Aorta (tissue), 5 donors: ENCODE measurements at places on chromosomes 5 and 9. TPM values are rescaled to one million over a fixed set of nuclear protein-coding genes. Genes with fewer than 3 reads are reported as not detected.
A peak's percentile ranks its signal among the peaks of the same experiment; 100 is the strongest.

GRCh38 chr9:135240871-135241311, 153.4 kb downstream of the OLFM1 start:
- peak; percentile 13 for DNase-seq

SGCD gene
- polyA plus RNA-seq = 12.2 TPM

PCA3 gene
- polyA plus RNA-seq = 2.0 TPM

EGFLAM gene
- polyA plus RNA-seq = 4.6 TPM

- no peak for DNase-seq
Measured at GRCh38 chr9:107938801-107939386, 449.3 kb upstream of the KLF4 start.

DNA sequence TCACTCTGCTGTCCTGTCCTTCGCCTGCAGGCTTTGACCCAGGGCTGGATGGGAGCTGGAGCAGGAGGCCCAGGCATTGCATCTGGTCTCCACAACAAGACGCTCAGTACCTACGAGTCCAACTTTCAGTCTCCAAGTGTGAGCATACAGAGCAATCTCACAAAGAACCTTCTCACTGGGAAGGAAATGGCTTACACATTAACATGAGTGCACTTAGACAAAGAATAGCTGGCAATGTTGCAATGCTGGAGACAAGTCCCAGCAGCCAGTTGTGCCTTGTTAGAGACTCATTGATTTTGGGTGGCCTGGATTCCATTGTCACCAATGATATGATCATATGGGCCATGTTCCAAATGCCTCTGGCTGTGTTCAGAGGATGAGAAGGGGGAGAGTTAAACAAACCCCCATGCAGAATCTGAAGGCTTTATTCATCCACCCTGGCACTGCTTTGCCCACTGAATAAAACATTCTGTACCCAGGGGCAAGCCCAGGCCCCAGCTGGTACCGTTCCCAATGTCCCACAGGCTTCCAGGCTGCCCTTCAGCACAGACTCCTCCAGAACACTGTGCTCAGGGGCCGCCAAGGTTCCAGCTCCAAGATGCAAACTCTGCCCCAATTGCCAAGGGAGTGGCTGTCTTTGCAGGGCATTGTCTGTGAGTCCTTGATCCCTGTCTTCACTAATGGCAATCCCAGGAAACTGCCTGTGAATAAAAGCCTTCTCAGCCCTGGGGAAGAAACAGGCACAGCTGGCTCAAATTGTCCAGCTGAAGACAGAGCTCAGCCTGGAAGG, 185.5 kb downstream of the HSD17B3 start:
- DNase-seq = no peak

LSM11 gene
- 2.9 TPM for polyA plus RNA-seq

SPATA9 gene
- not detected for polyA plus RNA-seq

GRCh38 chr5:67639313-67639712, 442.7 kb upstream of the CD180 start:
- no peak for DNase-seq

PHF24 gene
- polyA plus RNA-seq = not detected

DNA sequence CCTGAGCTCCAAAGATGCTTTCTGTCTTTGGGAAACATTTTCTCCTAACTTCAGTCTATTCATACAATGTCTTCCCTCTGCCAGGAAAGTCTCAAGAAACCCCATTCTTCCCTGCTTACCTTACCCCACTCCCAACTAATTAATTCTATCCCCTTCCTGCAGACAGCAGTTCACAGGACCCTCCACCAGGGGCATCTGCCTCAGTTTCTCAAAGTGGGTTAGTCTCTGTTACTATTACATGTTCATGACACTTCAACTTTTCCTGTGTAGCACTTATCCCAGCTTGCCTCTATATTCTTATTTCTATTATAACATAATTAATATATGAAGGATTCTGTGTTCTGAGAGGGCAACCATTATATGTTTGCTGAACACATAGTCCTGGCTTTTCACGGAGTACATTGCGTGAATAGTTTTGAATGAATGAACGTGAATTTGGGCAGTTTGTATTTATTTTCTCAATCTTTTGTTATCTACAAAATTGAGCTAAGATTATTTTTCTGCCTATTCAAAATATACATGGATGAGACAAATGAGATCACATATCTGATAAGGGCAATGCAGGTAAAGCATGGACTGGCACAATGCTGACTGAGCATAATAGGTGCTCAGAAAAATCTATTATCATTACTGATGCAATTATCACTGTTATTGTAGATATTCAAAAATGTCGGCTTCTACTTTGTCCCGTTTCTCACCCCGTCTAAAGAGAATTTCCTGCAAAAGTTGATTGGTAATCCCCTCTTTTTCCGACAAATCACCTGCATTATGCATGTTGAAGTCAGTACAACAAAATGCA, 341.1 kb downstream of the BRINP1 start:
- DNase-seq = no peak

- peak; percentile 90 for DNase-seq
Measured at GRCh38 chr9:114072184-114073140, 5.6 kb downstream of the AMBP start.

GRCh38 chr5:108917596-108917995, 169.9 kb downstream of the FER start:
- DNase-seq = no peak

DNA sequence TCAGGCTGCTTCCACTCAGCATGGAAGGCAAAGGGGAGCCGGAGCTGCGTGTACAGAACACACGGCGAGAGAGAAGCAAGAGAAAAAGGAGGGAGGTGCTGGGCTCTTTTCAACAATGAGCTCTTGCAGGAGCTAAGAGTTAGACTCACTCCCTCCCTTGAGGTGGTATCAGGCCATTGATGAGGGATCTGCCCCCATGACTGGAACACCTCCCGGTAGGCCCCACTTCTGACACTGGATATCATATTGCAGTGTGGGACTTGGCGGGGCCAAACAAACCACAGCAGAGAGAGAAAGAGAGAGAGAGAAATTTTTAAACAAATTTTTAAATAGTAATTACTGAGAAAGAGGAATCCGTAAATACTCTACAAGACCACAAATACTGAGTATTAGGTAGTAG, 182.2 kb downstream of the TRIO start:
- no peak for DNase-seq

GRCh38 chr9:132372177-132373095, 17.6 kb upstream of the SETX start:
- DNase-seq = no peak

GRCh38 chr5:109936996-109937395, 247.3 kb downstream of the MAN2A1 start:
- DNase-seq = no peak

DNA sequence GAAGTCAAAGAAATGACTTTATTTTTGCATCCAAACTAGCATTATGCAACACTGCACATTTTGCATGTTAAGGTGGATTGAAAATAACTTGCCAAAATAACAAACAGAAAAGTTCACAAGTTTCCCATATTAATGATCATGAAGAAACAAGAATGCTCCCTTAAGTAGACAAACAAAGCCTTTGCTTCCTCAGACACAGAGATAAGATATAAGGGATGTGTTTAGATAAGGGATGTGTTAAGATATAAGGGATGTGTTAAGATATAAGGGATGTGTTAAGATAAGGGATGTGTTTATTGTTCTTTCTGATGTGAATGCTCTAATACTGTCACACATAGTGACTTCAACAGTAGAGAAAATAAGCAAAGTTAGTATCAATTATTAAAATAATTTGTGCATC, 174.8 kb downstream of the GABRG2 start:
- DNase-seq = no peak

GRCh38 chr9:69834591-69835184, 14.1 kb downstream of the CFAP95 start:
- DNase-seq = no peak

GRCh38 chr9:115790520-115790919, 363.1 kb upstream of the PAPPA start:
- no peak for DNase-seq

DNA sequence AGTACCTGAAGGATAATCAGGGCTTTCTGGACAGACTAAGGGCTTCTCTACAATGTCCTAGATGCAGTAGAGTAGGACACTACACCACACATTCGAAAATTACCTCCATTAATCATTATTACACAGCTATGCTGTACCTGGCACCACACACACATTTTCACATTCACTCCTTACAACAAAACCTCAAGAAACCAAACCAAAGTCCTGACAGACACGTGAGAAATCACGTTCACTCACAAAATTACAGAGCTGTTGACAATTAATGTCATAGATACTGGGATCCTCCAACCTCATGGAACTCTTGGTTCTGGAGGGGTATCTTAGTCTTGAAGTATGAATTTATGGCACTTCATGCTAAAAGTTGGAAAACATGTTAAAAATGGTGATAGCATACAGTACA, 16.3 kb downstream of the UBQLN1 start:
- DNase-seq = no peak

DNA sequence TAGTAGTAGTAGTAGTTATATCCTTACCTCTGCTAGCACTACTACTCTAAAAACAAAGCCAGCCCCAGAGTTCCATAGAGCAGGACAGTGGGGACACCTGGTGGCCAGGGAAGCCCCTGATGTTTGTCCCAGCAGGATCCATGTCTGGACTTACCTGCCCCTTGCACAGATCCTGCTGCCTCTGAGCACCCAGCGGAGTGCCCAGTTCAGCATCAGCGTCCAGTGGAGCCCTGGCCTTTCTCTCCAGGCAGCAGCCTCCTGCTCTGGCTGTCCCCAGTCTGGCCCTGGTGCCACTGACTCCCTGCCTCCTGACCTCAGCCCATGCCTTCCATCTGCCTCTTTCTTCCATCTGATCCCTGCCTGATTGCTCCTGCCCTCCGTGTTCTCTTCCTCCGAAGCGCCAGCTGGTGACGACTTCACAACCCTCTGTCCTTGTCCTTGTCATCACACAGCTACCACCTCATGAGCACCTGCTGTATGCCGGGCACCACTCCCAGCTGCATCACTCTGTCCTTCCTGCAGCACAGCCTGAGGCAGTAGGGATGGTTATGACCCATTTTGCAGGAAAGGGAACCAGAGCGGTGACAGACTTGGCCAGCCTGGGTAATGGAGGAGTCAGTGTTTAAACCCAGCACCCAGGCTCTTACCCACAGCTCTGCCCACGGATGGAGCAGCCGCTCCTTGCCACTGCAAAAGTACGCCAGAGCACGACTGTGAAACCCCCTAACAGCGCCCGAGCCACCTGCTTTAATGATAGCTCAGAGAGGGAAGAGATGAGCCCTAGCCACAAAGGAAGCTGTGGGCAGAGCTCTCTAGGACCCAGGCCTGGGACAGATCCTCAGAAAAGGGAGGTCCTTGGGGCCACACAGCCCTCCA, 11.5 kb downstream of the SARDH start:
- DNase-seq = peak; percentile 49

FOXD4L5 gene
- polyA plus RNA-seq = not detected

DNA sequence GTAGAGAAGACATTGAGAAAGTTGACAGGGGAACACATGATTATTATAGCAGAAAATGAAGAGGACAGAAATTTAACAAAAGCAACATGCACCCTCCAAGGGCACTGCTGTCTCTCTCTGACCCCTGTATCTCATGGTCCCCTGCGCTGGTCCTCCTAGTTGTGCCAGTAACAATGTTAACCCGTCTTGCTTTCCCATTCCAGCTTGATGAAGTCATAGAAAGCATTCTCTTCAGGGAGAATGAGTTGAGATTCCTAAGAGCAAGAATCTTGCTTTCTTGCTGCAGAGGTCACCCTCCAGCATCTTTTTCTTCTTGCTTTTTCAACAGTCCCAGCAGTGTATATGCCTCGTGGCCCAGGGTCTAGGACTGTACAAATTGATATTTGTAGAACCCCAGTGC, 279.6 kb upstream of the ADAMTSL1 start:
- DNase-seq = no peak

MINAR2 gene
- polyA plus RNA-seq = not detected

RAPGEF1 gene
- 17.5 TPM for polyA plus RNA-seq

- no peak for DNase-seq
Measured at GRCh38 chr5:108753331-108753730, 5.6 kb downstream of the FER start.

- DNase-seq = no peak
Measured at GRCh38 chr5:68187268-68188055, 28.1 kb upstream of the PIK3R1 start.

DNA sequence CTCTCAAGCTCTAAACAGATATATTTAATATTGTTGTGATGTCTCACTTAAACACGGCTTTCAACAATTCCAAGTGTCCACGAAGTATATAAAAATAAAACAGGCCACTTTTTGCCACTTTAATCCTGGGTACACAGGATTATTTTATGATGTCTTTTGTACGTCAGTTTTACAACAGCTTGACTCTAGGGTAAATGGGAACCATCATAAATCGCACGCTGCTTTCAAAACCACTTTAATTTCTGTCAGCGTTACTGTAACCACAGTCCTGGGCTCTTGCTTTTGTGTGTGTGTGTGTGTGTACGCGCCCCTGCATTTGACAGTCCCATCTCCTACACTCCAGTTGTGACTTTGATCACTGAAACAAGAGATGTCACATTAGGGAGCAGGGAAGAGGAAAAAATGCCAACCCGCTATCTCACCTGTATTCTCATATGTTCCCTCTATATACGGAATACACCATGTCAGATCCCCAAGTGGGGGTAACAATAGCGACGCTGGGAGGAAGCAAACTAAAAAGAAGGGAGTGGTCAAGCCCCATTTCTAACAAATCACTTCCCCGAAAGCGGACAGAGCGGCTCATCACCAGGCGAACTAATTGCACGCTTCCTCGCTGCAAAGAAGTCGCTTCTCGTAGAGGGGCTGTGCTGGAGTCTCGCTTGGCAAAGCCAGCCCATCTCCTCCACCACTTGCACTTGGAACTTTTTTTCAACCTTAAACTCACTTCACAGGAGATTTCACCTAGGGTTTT, 1.2 kb downstream of the BNC2 start:
- DNase-seq = no peak
